ENCODE measurements at places on chromosomes 13 and 19. TPM values are rescaled to one million over a fixed set of nuclear protein-coding genes. Genes with fewer than 3 reads are reported as not detected.

C19orf81 gene
- not detected for total RNA-seq

DNA sequence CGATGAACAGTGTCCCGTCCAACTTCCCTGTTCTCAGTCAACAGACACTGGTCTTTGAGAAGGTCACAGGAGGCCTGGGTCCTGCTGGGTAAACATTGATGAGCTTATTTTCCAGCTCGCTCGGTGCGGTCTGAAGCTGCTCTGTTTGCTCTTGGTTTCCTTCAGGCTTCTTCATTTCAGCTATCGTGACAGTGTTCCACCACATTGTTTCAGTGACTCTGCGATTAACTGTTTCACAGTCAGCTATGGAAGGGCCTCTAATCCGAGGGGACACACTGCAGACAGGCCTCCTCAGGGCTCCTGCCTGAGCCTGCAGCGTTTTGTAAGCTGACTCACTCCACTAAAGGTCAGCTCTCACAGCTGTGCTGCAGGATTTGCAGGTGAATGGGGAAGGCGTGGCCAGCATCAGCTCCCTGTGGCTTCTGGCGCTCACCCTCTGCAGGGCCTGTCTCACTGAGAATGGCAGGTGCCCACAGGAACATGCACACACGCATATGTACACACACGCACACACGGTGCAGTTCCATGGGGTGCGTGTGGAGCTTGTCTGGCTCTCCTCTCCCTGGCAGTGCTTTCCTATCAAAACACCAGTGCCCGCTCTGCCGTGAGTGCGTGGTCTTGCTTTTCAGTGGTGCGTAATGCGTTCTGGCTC, 62.9 kb upstream of the MCF2L start:
- H3K27me3 ChIP-seq: peaks cover 4% of the 10 kb centered on the region
- H3K4me3 ChIP-seq: no peak overlapping the region
- no peaks in the 10 kb centered on the region for H3K36me3 ChIP-seq
- no peaks in the 10 kb centered on the region for H3K4me1 ChIP-seq

C19orf25 gene
- 36.2 TPM for total RNA-seq

DNA sequence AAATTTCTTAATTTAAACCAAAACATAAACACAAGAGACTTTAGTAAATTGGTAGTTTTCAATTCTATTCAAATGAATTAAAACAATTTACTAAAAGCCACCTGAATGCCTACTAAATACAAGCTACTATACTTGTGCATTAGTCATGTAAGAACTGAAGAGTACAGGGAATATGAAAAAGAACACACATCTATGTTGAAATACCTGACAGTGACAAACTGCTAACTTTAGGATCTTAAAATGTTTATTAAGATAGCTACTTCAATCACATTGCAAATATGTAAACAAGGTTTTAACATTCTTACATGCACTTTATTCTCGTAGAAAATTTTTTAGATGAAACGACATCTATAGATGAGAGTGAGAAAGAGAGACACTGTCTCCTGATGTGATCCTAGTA, 4.1 kb downstream of the SPRYD7 start:
- H3K27ac ChIP-seq: no peak overlapping the region
- peaks cover 6% of the 10 kb centered on the region for H3K36me3 ChIP-seq
- DNase-seq: no peak
- H3K4me3 ChIP-seq: no peak overlapping the region
- peaks cover 16% of the 10 kb centered on the region for H3K4me1 ChIP-seq

SMIM17 gene
- not detected for total RNA-seq

DNA sequence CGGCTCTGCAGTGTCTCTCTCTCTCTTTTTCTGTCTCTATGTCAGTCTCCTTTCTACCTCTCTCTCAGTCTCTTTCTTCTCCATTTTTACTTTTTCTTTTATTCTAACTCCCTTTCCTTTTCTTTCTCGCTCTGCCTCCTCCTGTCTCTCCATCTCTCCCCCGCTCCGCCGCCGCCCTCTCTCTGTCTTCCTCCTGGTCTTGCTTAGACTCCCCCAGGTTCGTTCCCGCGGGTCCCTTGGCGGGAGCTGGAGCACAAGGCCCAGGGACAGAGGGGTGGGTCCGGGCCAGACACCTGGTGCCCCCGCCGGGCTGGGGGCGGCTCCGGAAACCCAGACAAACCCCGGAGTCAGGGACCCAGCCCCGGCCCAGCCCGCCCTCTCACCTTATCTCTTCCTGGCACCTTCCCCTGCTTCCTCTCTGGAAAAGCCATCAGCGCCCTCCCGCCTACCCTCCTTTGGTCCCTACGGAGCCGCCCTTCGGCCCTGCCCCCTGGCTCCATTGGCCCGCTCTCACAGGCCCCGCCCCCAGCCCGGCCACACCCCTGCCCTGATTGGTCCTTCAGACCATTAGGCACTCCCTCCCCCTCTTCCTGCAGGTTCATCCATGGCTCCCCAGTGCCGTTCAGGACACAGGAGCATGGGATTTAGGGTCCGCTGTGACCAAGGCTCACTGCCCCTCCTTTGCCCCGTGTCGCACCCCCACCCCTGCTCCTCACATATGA, 15.4 kb upstream of the NOP53 start:
- DNase-seq: peak; percentile 39
- peak overlapping the region; percentile 72 for H3K27ac ChIP-seq
- H3K27me3 ChIP-seq: peaks cover 21% of the 10 kb centered on the region
- H3K36me3 ChIP-seq: peaks cover 3% of the 10 kb centered on the region

PROZ gene
- not detected for total RNA-seq

GRCh38 chr19:29128203-29128602, 84.7 kb downstream of the UQCRFS1 start:
- DNase-seq: no peak
- H3K27ac ChIP-seq: no peak overlapping the region
- H3K36me3 ChIP-seq: no peaks in the 10 kb centered on the region
- no peaks in the 10 kb centered on the region for H3K4me1 ChIP-seq

DNA sequence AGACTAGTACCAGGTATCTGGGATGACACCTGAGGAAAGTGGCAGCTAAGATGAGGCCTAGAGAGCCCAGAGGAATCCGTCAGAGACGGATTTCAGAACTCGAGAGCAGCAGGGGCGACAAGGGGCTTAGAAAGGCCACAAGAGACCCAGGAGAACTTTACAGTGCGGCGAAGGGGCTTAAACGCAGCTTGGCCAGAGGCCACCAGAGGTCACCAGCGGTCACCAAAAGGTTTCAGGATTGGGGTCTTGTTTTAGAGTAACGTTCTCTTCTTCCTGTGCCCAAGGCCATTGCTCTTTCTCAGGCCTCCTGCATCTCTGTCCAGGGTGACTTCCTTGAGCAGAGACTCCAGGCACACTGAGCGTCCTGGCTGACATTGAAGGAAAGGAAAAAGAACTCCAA, 2.2 kb downstream of the ZSCAN22 start:
- no peak for DNase-seq
- no peak overlapping the region for H3K4me3 ChIP-seq
- peaks cover 22% of the 10 kb centered on the region for H3K4me1 ChIP-seq
- H3K27me3 ChIP-seq: no peaks in the 10 kb centered on the region

DNA sequence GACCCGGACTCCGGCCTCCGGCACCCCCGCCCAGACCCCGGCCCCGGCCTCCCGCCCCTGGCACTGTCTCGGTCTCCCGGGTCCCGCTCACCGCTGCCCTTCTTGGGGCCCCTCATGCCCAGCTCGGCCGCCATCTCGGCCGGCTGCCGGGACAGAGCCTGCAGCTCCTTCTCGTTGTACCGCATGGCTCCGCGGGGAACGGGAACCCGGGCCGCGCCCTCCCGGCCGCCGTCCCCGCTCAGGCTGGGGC, 140 bp downstream of the PLEKHJ1 start:
- H3K4me1 ChIP-seq: peaks cover 39% of the 10 kb centered on the region
- H3K4me3 ChIP-seq: peak overlapping the region; percentile 98
- H3K27ac ChIP-seq: peak overlapping the region; percentile 98

- H3K27me3 ChIP-seq: no peaks in the 10 kb centered on the region
- no peak overlapping the region for H3K27ac ChIP-seq
- H3K36me3 ChIP-seq: no peaks in the 10 kb centered on the region
- H3K4me1 ChIP-seq: no peaks in the 10 kb centered on the region
- H3K4me3 ChIP-seq: no peak overlapping the region
- no peak for DNase-seq
Observed at GRCh38 chr19:9128171-9128570, 1.4 kb upstream of the OR7G3 start.

ZNF583 gene
- total RNA-seq: 4.1 TPM

FBXL3 gene
- total RNA-seq: 23.1 TPM

DNA sequence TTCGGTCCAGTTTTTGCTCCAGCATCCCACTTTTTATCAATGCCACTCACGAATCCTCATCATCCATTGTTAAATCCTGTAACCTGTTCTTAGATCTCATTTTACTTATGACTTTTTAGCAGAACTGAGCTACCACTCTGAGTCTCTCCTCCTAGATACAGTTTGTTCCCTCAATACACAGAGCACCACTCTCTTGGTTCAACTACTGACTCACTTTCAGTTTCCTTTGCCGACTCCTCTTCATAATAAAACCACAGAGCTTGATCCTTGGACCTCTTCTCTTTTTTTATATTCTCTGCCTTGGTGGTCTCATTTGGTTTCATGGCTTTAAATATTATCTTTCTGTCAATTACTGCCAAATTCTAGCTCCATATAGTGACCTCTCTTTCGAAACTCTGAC, 150.3 kb downstream of the SLITRK5 start:
- H3K27ac ChIP-seq: no peak overlapping the region
- no peak for DNase-seq
- no peak overlapping the region for H3K4me3 ChIP-seq

DNA sequence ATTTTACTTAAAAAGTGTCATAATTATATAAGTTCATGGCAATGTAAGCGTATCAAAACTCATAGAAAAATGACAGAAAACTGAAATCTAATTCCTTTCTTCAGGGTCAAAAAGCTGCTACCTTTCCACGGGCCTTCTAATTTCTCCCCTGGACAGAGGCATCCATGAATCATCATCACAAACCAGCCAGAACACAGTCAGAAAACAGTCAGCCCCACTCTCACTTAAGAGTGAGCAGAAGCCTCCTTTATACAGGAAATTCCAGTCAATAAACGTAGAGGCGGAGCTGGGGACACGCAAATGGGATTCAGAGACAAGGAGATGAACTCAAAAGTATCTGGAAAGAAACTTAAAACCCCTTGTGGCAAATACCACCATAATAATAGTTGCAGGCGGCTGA, 54.2 kb upstream of the ABCC4 start:
- peaks cover 5% of the 10 kb centered on the region for H3K4me1 ChIP-seq
- no peaks in the 10 kb centered on the region for H3K36me3 ChIP-seq
- no peak overlapping the region for H3K27ac ChIP-seq

WDR88 gene
- not detected for total RNA-seq

GRCh38 chr19:55406826-55407549, 600 bp downstream of the UBE2S start:
- H3K4me3 ChIP-seq: peak overlapping the region; percentile 99
- no peaks in the 10 kb centered on the region for H3K36me3 ChIP-seq
- DNase-seq: peak; percentile 51
- peak overlapping the region; percentile 98 for H3K27ac ChIP-seq
- H3K4me1 ChIP-seq: peaks cover 27% of the 10 kb centered on the region

- no peaks in the 10 kb centered on the region for H3K4me1 ChIP-seq
- no peaks in the 10 kb centered on the region for H3K36me3 ChIP-seq
- no peak overlapping the region for H3K27ac ChIP-seq
- H3K4me3 ChIP-seq: no peak overlapping the region
- no peak for DNase-seq
- H3K27me3 ChIP-seq: no peaks in the 10 kb centered on the region
Observed at GRCh38 chr13:40228990-40229389, 437.5 kb downstream of the FOXO1 start.

GRCh38 chr13:46609052-46609451, 56.1 kb downstream of the LRCH1 start:
- no peaks in the 10 kb centered on the region for H3K36me3 ChIP-seq
- no peak overlapping the region for H3K27ac ChIP-seq
- no peaks in the 10 kb centered on the region for H3K27me3 ChIP-seq
- no peak overlapping the region for H3K4me3 ChIP-seq

APOC1 gene
- not detected for total RNA-seq

FREM2 gene
- 0.82 TPM for total RNA-seq

- no peaks in the 10 kb centered on the region for H3K4me1 ChIP-seq
- no peak overlapping the region for H3K27ac ChIP-seq
- H3K36me3 ChIP-seq: no peaks in the 10 kb centered on the region
- no peaks in the 10 kb centered on the region for H3K27me3 ChIP-seq
Observed at GRCh38 chr19:5078182-5078581, 109.3 kb downstream of the KDM4B start.

DNA sequence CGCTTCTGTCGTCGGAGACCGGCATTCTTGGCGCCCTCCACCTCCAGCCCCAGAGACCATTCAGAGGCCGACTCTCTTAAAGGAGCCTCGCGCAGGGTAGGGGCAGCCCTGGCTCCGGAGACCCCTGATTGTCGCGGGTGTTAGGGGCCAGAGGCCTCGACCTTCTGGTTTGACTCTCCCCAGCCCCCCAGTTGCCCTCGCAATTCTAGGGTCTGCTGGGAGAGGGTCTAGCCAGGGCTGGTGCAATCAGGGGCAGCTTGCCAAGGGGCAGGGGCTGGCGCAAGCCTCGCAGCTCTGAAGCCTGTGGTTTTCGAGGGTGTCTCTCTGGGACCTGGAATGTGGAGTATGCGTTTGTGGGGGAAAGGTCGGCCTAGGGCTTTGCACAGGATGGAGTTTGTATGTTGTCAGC, 1.6 kb upstream of the SLC7A10 start:
- no peak overlapping the region for H3K27ac ChIP-seq
- no peak overlapping the region for H3K4me3 ChIP-seq
- peaks cover 17% of the 10 kb centered on the region for H3K4me1 ChIP-seq
- peaks cover 65% of the 10 kb centered on the region for H3K27me3 ChIP-seq

All from transverse colon (tissue), 4 donors.